Left kidney (tissue), 8 donors: ENCODE measurements at places on chromosomes 5 and 9. TPM values are rescaled to one million over a fixed set of nuclear protein-coding genes. Genes with fewer than 3 reads are reported as not detected.
A peak's percentile ranks its signal among the peaks of the same experiment; 100 is the strongest.

Gene C9orf72
- 24.9 TPM for polyA plus RNA-seq

Gene SLCO4C1
- polyA plus RNA-seq = 26.7 TPM

Gene SLCO6A1
- polyA plus RNA-seq = not detected

Gene RIC1
- polyA plus RNA-seq = 37.7 TPM

Gene TPPP
- 7.3 TPM for polyA plus RNA-seq

Gene GABRP
- 1.4 TPM for polyA plus RNA-seq

Gene BASP1
- polyA plus RNA-seq = 81.6 TPM

DNA sequence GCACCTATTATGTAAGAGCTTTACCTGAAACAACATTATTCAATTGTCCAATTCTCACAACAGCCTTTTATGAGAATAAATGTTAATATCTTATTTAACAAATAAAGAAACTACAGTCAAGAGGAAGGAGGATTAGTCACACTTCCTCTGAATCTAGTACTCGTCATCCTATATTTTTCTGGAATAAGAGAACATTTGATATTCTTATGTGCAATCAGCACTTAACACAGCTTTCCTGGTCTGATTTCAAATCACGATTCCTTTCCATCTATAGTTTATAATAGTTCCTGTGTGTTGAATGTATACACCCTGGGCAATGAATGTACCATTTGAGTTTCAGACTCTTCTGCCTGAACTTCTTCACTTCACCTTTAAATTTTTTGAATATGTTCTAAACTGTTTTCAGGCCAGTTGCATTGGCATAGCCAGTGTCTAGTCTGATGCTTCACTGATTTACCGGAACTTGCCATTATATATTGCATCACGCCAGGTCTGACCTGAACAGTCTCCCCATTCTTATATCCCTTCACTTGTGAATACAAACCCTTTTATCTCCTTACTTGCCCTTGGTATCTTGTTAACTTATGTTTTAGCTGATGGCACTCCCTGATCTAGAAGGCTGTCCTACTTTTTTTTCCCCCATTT, 698.3 kb downstream of the MAT2B start:
- no peak for DNase-seq

DNA sequence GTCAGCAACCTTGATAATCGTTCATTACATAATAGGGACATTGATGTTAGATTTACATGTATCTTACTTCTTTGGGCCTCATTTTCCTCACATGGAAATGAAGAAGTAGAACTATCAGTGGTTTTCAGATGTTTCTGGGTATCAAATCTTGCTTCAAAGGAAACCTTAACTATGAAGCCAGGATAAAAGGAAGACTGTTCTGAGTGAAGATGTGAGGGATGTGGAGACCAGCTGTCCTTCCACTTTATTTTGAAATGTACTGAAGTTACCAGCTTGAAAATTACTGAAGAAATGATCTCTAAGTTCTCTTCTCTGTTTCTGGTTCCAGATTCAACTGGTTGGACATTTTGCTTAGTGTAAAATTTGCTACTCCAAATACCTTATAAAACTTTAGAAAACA, 186.0 kb downstream of the ADAMTSL1 start:
- DNase-seq = no peak

DNA sequence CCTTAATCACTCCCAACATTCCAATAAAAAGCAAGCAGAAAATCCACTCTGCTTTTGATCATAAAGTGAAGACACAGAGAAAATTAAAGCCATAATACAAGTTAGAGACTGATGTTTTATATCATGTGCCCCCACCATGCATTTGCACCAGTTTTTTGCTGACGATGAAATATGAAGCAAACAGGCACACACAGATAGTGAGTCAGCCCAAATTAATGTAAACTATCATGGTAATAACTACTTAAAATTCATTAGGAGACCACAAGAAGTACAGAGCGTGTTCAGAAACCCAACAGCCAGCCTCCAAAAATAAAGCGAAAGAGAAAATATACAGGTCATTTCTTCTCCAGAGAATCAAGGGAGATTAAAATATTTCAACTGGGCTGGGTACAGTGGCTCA, 46.4 kb upstream of the KDM4C start:
- no peak for DNase-seq

GRCh38 chr9:20775683-20776082, 91.6 kb downstream of the FOCAD start:
- DNase-seq = no peak

DNA sequence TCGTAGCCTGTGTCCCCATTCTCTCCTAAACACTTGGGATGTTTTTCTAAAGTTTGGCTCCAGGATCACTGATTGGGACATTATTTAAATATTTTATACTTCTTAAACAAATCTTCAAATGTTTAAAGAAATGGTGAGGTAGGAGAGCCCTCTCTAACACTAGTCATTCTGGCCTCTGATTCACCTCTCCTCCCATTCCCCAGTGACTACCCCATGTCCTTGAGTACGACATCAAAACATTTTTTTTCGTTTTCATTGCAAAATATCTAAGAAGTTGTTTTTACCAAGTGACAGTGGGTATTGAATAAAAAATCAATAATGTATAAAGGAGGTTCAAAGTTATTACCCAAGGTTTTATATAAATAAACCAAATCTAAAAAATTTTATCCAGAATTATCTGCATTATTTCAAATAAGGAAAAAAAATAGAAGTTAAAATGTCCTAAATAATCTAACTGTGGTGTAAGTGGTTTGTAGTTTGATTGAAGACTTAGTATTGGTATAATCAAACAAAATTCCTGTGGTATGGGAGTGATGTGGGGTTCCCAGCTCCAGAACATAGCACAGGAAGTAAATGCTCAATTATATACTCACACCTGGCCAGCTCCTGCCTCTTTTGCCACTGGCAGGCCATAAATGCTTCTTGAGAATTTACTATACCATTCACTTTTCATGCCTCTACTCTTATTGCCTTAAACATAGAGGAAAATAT, 51.1 kb downstream of the MAST4 start:
- DNase-seq = no peak

DNA sequence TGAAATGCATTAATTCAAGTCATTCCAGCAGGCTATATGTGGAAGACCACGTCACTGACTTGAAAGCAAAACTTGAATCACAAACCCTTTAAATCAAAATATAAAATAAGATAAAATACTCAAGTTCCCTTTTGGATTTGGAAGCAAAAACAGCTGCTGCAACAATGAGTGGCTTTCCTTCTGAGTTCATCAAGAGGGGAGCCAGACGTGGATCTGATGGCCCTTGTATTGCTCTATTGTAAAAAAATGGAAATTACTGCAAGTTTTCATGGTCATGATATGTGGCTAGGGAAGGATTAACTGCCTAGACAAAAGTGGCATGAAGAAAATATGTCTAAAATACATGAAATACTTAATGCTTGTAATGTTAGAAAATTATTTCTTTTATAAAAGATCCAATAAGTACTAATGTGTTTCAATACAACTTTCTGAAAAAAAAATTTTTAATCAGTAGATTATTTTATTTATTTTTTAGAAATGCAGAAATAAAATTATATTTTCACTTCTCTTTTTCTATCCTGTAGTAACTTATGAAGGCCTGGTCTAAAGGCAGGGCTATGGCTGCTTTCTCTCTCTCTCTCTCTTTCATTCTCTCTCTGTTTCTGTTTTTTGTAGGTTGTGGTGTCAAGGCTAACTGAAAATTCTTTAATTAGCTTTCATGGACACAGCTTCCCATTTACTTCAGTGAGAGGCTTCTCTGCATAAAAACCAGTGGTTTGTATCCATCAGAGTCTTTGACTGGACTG, 24.0 kb downstream of the LIX1 start:
- no peak for DNase-seq

- DNase-seq = peak; percentile 5
Measured at GRCh38 chr5:87400305-87400899, 12.3 kb downstream of the CCNH start.

DNA sequence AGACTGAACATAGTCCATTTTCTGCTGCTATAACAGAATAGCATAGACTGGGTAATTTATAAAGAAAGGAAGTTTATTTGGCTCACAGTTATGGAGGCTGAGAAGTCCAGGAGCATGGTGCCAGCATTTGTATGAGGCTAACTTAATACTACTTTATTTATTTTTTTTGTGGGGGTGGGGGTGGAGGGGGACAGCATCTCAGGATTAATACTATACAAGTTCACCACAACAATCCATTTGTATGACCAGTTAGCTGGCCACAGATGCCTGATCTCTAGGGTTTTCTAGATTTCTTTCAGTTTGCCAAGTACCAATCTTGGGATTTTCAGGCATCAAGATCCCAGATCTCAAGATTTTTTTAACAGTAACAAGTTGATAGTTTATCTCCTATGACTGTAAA, 20.3 kb downstream of the ANGPTL2 start:
- DNase-seq = no peak

DNA sequence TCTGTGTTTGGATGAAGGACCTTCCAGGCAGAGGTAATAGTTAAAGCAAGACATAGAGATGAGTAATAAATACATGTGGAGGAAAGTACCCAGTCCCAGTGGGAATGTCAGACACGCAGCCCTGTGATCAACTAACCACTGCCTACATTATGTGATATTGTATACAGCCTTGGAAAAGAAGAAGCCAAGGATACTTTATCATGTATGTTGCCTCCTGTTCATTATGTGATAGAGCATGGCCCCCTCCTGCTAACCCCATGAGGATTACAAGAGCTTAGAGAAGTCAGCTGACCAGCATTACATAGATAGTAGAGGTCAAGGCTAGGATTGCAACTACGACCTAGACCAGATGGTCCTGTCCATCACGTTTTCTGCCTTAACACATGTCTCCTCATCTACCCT, 497.0 kb upstream of the TNC start:
- DNase-seq = no peak
